ENCODE measurements at places on chromosomes 13 and 19.

GRCh38 chr19:3642987-3643673, 16.5 kb upstream of the CACTIN start:
- no peak for DNase-seq

DNA sequence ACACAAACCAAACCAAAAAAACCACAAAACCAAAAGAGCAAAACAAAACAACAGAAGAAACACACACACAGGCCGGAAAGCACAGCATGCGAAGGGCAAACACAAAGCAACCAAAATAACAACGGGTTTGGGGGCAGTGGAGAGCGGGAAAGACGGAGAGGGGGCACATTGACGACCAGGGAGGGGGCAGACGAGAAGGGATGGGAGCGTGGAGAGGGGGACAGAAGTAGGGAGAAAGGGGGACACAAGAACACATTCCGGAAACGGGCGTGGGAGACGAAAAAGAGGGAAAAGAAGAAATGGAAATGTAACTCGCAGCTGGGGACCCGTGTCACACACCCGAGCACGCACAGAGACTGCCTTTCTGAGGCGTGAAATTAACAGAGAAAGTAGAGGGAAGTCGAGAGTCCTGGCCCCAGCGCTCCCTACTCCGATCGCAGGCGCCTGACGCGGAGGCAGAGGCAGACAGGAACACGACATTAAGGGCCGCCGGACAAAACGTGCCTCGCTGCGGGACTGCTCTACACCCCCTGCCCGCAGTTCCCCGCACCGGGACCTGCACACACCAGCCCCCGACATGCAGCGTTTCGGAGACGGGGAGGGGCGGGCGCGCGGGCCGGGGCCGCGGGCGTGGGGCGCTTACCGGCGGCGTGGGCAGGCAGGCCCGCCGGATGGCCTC, 652 bp downstream of the POU4F1 start:
- no peak for DNase-seq

- no peak for DNase-seq
Observed at GRCh38 chr19:50893047-50893736, 18.0 kb downstream of the KLK4 start.

DNA sequence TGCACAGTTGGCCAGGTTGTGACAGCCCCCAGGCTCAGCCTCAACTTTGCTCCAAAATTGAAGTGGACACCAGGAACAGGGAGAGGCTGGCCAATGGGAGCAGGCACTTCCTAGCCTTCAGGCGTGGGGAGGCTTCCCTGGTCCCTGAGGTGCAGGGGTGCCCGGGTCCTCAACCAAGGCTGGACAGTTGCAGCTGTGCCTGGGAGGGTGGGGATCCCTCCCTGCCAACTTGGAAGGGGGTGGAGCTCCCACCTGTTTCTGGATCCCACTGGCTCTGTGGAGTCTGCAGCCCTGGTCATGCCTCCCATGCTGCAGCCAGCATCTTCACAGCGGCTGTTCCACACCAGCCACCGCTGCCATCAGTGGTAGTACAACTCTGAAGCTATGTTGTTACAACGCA, 502.8 kb upstream of the SLITRK5 start:
- DNase-seq, result no peak

DNA sequence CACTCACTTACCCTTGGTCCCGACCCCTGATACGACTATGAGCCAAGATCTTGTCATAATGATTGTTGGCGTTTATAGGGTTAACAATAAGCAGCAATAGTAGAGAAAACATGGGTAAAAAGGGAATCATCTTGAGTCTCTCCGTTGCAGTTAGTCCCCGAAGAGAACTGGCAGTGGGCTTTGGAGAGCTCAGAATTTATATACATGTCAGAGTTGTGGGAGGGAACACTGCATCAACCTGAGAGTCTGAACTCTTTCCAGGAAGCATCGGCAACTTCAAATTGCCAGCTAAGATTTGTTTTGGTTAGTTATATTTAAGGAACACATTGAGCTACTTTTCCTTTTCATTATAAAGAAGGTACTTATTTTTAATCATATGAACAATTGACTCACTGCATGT, at the start of gene POSTN:
Gene POSTN, minus strand, starts transcription at position 172 of the 400 bp plus-strand sequence. Its CDS starts 42 bp downstream, at position 130.
- DNase-seq, result no peak

GRCh38 chr19:49954092-49954829, 6.7 kb downstream of the SIGLEC11 start:
- DNase-seq, result no peak

DNA sequence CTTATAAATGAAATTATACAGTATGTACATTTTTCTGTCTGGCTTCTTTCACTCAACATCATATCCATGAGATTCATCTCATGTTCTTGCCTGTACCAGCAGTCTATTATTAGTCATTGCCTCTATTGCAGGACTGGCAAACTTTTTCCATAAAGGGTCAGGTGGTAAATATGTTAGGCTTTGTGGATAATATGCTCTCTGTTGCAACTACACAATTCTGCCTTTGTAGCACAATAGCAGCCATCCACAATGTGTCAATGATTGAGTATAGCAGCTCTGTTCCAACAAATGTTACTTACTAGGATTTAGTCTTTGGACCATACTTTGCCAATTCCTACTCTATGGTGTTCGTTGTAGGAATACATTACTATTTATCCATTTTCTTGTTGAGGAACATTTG, 304.4 kb downstream of the DCT start:
- no peak for DNase-seq

DNA sequence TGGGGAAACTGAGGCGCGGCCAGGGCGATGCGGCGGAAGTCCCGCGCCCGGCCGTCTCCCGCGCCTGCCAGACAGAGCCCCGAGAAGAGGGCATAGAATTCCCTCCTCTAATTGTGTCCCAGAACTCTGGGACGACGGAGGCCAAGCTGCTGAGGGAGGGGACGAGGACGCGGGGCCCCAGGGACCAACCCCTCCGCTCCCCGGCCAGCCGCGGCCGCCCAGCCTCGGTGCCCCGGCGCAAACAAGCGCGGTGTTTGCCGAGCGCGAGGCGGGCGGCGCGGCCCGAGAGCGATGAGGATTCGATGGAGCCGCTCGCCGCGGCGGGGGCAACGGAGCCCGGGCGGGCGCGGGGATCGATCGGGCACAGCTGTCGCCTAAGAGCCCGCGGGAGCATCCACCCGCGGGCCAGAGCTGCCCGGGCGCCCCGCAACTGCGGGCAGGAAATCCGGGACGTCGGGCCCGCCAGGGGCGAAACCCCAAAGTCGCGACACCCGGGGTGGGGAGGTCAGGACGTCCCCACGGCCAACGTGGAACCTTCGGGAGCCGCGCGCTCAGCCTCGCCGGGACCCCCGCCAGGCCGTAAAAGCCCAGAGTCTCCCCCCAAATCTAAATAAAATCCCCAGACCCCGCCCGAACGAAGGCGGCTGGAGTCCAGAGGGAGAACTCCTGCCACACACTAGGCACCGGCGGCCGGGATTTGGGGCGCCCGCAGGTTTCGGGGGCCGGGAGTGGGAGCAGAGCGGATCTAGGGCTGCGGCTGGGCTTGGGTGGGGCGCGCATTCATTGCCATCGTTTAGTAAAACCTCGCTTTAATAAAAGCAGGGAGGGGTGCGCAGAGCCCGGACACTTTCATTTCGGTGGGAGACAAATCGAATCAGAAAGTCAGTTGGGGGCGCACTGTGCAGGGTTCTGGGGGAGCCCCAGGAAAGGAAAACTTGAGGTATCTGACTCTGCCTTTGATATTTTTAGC, 3.6 kb upstream of the ONECUT3 start:
- no peak for DNase-seq

DNA sequence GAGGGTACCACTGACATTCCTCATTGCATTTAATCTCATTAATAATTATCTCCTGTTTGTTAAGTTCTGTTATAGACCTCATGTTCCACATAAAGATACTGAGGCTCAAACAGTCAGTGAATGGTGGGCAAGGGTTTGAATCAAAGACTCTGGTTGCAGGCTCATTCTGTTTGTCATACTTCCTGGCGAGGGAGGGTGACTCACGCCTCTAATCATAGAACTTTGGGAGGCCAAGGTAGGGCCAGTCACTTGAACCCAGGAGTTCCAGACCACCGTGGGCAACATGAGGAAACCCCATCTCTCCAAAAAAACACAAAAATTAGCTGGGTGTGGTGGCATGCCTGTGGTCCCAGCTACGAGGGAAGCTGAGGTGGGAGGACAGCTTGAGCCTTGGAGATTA, 220.7 kb upstream of the MIR17HG start:
- no peak for DNase-seq

GRCh38 chr13:84902243-84902642, 897.0 kb downstream of the SLITRK6 start:
- DNase-seq, result no peak

- no peak for DNase-seq
Observed at GRCh38 chr19:49570138-49570856, 10.1 kb downstream of the NOSIP start.

- DNase-seq, result no peak
Observed at GRCh38 chr13:27981006-27981708, 7.3 kb downstream of the URAD start.

DNA sequence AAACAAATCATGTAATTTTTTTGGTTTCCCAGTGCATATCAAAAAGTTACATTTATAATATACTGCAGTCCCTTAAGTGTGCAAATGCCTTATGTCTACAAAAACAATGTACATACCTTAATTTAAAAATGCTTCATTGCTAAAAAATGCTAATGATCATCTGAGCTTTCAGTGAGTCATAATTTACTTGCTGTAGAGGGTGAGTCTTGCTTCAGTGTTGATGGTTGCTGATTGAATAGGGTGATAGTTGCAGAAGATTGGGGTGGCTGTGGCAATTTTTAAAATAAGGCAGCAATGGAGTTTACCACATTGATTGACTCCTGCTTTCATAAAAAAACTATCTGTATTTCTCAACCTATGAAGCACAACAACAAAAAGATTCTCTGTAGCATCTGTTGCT, 613.9 kb downstream of the TBC1D4 start:
- DNase-seq, result no peak

DNA sequence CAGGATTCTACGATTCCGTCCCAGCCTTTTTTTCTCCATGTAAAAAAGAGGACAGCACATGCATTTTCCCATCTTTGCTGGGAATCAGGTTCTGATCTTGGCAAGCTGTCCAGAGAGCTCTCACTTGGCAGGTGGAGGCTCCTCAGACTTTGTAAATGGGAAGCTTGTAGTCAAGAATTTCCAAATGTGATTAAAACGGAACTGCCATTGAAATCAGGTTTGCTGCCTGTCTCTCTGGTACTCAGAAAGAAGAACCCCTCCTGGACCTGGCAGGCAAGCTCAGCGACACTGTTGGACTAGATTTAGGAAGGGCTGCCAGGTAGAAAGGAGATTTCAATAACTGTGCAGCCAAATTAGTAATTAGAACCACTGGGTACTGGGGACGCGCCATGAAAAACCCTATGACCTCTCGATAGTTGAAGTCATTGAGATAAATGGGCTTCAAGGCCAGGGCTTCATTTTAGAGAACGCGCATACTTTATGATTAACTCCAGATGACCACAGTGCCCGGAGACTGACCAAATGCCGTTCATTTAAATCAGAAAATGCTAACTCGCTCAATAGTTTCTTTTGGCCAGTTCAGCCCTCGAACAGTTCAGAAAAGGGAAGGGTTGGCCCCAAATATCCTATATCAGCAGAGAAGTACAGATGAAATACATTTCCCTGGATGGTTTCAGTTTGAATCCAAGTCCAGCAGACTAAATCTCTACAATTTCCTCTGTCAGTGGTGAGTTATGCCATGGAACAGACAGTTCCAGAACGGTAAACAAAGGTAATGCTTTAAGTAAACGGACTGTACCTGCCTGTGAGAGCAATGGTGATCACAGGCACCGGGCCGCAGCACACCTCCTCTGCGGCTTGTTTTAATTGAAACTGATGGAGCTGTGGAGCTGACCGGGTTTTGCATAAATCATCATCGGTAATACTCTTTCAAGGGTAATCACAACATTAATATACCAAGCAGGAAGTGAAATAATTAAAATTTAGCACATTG, 517.4 kb downstream of the RFC3 start:
- no peak for DNase-seq

DNA sequence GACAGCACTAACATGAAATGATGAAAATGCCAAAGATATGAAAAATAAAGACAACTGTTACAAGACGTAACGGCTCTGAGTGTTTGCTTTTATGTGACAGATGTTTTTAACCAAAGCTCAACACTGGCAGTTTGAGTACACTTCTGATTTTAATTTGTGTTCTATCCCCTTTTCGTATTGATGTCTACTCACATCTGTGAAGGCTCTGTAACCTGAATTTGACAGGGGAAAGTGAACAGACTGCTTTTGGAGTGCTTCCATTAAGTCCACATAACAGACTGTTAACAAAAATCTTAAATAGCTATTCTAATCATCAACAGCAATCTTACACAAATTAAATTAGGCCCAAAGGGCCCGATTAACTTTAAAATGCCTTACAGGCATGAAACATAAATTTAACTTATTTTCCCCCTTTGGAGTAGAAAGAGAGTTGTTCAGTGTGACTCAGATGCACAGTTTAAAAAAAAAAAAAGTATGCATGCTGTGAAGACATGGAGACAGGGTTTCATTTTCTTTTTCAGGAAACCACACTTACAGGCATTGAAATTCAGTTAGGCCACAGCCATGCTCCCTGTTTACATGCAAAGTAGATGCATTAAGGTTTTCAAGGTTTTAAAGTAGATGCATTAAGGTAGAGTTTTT, 16.3 kb upstream of the RNASEH2B start:
- no peak for DNase-seq

DNA sequence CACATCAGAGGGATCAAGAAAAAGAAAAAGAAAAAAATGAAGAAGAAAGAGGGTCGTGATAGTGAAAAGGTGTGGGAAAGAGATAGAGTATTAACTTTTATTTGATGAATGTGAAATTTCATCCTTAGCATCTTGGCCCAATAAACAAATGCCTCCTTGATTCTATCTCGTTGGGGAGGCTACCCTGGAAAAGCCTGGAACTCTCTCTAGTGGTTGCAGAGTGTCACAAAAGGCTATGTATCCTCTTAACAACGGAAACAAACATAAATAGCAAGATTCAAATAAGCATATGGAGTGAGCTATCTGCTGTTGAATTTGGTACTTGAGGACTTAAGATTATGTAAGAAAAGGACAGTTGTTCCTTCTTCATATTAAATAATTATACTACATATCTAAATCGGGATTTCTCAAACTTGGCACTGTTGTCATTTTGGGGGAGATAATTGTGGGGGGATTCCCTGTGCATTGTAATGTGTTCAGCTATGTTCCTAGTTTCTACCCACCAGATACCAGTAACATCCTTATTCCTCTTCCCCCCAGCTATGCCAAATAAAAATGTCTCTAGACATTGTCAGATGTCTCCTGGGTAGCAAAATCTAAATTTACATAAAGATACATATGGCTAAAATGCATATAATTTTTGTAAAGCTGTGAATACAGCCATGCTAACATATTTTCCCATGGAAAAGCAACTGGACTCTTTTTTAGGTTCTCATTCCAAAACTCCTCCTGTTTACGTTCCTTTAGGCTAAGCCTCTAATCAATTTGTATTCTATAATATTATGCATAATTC, 557.2 kb downstream of the DCT start:
- no peak for DNase-seq

DNA sequence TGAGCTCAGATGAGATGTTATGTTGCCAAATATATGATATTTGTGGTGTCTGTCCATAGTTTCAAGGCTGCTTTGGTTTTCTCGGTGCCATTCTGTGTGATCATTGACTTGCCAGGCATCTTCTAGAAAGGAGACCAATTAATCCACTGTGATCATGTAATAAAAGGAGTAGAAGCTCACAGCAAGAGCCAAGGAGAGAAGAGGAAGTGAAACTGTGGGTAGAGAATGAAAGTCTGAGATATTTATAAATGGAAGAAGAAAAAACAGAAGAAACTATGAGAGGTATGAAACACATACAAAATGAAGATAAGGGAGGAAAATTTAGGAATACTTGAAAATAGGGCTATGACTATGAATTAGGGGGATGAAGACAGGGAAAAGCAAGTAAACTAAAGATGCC, 11.1 kb upstream of the ZNF613 start:
- DNase-seq, result no peak

Data from stimulated activated CD8-positive, alpha-beta memory T cell treated with anti-CD3 and anti-CD28 coated beads, Interleukin-12 subunit alpha, Interleukin-12 subunit beta, amount 100 ng/mL, for 4 hours (primary cell).